Natural killer cell (primary cell): ENCODE measurements at places on chromosomes 4 and X.

- DNase-seq = no peak
Observed at GRCh38 chr4:71497078-71497477, 158.3 kb downstream of the SLC4A4 start.

DNA sequence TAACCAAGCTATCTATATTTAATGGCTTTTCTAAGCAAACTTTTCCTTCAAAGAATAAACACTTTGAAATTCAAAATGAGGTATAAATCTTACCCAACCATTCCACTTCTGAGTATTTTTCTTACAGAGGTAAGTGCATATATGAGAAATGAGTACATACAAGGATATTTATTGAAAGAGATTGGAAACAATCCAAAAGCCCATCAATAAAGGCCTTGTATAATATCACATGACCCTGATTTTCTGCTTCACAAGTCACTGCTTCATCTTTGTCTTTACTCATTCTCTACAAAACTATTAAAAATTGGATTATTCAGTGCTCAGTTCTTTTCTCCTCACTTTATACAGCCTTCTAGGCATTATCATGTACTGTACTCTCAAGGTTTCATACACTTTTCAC, 91.3 kb downstream of the SRPX start:
- no peak for DNase-seq

DNA sequence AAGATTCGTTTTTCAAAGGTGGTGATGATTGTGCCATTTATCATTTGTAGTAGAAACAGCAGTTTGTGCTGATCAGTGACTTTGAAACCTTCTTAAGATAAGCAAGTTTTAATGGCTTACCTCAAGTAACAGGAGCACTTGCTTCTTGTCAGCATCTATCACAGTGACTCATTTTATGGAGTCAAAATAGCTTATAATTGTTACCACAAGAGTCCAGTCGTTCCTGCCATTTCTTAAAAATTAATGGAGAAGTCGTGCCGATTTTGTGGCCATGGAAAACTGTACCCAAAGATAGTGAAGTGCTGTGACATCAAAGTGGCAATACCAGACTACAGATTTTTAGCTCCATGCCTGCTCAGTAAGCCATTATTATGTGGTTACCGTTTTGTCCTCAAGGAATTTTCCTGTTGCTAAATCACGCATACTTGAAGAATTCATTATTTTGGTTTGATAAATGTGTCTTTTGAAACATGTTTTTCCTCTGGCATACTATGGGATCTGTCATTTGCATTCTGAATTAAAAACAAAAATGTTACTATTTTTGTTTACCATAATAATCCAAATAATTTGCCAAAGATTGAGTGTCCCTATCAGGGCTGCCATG, 129.9 kb downstream of the CBR4 start:
- DNase-seq = no peak

DNA sequence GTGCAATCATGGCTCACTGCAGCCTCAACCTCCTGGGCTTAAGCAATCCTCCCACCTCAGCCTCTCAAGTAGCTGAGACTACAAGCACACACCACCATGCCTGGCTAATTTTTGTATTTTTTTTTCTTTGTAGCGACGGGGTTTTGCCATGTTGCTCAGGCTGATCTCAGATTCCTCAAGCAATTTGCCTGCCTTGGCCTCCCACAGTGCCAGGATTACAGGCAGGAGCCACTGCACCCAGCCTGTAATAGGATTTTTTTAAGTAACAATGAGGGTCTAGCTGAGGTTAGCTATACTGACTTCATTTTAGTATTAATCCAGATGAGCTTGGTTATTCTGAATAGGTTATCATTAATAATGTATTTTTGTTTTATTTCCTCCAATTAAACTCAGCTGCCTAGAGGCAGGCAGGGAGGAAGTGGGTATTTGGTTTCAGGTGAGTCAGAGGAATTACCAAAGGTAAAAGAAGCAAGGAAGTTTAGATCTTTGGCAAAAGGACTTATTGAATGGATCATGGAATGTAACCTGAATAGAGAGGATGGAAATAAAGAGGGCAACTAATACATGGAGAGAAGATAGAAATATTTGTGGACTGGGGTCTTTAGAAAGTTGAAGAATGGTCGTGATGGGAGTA, 1023.3 kb upstream of the TENM3 start:
- DNase-seq = no peak

- no peak for DNase-seq
Observed at GRCh38 chr4:81874661-81875515, 403.2 kb upstream of the RASGEF1B start.

DNA sequence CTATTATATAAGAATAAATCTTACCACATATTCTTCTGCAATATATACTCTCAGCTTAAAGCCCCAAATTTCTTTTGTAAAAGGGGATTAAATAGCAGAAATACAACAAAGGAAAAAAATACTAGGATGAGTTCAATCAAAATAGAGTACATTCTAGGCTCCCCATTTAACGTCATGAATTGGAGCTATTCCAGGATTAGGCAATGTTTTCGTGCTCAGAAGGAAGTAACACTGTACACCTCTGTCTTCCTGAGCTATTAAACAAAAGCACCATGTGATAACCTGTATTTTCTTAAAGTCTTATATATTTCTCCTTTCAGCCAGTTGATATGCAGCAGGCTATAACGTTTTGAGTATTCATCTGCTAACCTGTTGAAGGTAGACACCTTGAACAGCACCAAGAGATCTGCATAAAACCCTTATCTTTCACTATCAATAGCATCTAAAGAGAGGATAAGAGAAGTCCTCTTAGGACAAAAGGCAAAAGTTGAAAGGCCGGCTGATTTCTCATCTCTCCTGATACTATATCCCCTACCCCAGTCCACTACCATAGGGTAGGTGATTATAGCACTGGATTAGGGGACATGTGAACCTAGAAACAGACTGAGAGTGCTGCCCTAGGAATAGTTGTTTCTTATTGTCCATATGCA, 31.5 kb downstream of the TEC start:
- no peak for DNase-seq

- DNase-seq = no peak
Observed at GRCh38 chr4:184899261-184900134, 73.7 kb upstream of the ACSL1 start.

GRCh38 chr4:130008461-130008860, 912.5 kb downstream of the C4orf33 start:
- no peak for DNase-seq
